ENCODE measurements at places on chromosomes 6 and 20.

DNA sequence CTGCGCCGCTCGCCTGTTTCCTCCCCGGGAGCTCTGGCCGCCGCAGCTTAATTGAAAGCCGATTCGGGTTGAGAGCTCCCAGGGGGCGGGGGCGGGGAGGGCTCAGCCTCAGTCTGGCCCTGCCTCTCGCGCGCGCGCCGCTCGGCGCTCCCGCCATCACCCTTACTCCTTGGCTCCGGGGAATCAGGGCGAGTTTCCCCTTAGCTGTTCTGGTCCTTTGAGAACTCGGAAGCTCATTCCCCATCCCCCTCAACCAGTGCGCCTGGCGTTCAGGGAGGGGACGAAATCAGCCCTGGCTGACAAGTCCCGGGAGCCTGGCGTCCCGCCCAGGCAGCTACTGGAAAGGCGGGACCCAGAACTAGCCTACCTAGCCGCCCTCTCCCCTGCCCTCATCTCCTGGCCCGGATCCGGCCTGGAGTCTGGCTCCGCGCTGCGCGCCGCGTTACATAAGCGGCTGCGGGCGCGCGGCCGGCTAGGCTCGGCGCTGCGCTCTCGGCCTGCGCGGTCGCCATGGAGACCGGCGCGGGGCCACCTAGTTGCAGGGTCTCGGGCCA lies 2.8 kb downstream of the SLC12A5 start:
- DNase-seq = no peak

- DNase-seq = no peak
These were observed 38.5 kb downstream of the COL12A1 start for GRCh38 chr6:75167325-75167724.

- no peak for DNase-seq
These were observed 2.7 kb downstream of the CDC5L start for GRCh38 chr6:44390158-44390683.

- no peak for DNase-seq
These were observed 22.6 kb upstream of the HLA-A start for GRCh38 chr6:29919506-29920445.
